Stimulated activated CD8-positive, alpha-beta memory T cell treated with anti-CD3 and anti-CD28 coated beads, Interleukin-4, amount 100 ng/mL, for 4 hours (primary cell): ENCODE measurements at places on chromosomes 6 and 20.

- DNase-seq: no peak
Observed at GRCh38 chr20:39190666-39191570, 228.8 kb downstream of the DHX35 start.

GRCh38 chr6:84353459-84354423 is 126.3 kb upstream of the CEP162 start:
- no peak for DNase-seq

DNA sequence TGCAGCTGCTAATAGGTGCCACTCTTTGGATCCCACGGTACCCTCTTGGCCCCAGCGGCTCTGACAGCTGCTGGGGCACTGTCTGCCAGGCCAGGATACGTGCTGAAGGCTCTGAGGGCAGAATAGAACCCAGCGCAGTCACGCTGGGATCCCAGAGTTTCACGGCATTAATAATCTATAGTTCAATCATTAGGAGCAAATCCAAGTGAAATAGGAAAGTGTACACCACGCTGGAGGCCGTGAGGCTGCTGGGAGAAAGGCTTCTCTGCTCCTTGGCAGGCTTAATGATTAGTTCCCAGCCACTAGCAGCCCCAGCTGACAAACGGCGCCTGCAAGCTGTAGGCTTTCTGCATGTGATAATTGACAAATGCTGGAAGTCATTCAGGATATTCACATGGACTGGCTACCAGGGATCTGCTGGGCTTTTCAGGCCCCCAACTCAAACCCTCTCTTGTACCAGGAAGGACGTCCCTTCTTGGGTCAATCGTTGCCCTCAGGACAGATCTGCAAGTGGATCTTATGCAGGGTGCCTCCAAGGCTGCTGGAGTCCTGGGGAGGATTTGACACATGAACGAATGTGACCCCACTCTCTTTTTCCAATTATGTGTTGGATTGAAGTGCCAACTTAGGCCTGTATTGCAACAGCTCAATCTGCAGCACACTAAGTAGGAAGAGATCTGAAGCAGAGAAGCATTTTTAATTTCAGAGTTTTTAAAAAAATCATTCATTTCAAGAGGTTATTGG is 50.1 kb upstream of the INSM1 start:
- DNase-seq: no peak

DNA sequence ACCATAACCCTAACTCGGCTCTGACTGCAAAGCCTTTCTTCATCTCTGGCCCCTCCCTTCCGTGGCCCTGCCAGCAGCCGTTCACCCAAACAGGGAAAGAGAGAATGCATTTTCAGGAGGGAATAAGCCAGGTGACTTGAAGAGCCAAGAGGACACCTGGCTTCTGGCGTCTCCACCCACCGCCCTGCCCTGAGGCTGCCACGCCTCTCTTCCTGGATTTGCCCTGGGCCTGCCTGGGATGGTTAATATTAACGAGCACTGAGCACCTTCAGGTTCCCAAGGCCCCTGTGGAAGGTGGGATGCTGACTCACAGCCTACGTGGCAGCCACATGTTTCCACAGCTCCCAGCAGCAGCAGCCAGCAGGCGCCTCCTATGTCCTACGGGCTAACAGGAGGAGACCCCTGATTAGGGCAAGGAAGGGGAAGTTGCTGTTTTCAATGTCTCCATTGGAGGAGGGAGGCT is 138.0 kb upstream of the RREB1 start:
- DNase-seq: no peak

DNA sequence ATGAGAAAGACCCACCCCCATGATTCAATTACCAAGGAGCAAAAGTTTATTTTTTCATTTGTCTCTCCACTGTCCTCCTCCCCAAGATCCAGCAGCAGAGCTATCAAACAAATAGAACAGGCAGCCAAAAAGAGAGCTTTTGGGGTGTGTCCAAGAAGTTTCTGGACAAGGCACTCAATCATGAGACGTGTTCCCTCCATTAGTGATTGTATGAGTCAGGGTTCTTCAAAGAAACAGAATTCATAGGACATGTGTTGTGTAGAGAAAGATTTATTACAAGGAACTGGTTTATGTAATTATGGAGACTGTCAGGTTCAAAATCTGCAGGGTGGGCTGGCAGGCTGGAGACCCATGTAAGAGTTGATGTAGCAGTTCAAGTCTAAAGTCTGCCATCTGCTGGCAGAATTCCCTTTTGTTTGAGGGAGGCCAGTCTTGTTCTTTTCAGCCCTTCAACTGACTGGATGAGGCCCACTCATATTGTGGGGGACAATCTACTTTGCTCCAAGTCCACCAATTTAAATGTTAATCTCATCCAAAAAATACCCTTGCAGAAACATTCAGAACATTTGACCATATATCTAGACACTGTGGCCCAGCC is 248.1 kb upstream of the OPRM1 start:
- DNase-seq: no peak

GRCh38 chr20:23387118-23387443 is 25.1 kb downstream of the GZF1 start:
- no peak for DNase-seq

DNA sequence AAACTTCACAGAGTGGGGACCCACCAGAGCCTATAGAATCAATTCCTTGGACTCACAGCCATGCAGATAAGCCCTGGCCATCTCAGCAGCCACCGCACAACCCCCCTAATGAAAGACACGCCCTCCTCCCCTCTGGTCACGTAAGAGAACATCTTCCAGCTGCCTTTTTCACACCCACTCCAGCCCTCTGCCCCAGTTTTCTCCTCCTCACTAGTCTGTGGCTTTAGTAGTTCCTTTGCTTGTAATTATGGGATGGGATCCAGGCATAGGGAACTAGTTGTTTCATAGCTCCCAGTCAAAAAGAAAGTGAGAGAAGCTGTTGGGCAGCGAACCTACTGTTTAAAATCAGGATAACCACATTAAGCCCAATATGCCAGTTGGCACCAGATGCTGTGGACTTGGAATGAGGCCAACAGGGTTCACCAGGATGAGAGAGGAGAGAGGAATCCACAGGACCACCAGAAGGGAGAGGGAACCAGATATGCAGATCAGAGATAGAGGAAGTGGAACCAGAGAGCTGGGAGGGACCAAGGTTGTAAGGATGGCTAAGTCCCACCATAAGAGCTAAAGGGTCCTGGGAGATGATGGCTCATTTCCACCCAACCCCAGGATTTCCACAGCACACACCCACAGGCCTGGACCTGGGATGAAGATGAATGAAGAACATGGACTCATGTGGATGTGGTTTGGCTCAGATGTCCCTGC is 9.0 kb upstream of the BTN3A1 start:
- DNase-seq: no peak

GRCh38 chr6:52697903-52698302 is 27.0 kb downstream of the TMEM14A start:
- DNase-seq: no peak
